ENCODE measurements at places on chromosomes 7 and 10.

- DNase-seq = no peak
These were observed 79.6 kb upstream of the EMX2 start for GRCh38 chr10:117462816-117463544.

DNA sequence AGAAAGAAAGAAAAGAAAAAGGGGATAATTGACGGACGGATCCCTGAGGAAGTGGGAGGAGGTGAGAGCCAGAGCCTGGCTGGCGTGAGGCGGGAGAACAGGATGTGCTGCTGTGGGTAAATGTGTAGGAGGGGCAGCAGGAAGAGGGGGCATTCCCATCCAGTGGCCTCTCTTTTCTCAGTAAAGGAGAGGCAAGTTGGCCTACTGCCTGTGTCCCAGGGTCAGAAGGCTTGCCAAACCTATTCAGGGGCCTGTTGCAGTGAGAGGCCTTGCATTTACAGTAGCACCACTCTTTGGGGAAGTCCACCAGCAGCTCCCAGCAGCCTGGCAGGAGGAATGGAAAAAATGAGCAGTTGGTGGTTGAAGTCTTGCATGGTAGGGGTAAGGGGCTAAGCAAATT lies 26.6 kb upstream of the ASCC1 start:
- DNase-seq = no peak

- DNase-seq = no peak
These were observed 41.3 kb downstream of the RBM33 start for GRCh38 chr7:155685791-155686160.

- DNase-seq = no peak
These were observed 38.2 kb upstream of the JAKMIP3 start for GRCh38 chr10:132027423-132027983.

DNA sequence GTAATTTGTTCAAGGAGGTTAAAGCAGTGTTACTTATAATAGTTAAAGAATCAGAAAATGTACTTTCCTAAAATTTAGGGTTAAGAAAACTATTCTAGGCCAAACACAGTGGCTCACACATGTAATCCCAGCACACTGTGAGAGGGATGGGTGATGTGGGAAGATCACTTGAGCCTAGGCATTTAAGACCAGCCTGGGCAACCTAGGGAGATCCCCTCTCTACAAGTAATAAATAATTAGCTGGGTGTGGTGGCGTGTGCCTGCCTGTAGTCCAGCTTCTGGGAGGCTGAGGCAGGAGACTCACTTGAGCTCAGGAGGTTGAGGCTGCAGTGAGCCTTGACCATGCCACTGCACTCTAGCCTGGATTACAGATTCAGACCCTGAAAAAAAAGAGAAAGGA lies 3.6 kb upstream of the STEAP2 start:
- DNase-seq = no peak

DNA sequence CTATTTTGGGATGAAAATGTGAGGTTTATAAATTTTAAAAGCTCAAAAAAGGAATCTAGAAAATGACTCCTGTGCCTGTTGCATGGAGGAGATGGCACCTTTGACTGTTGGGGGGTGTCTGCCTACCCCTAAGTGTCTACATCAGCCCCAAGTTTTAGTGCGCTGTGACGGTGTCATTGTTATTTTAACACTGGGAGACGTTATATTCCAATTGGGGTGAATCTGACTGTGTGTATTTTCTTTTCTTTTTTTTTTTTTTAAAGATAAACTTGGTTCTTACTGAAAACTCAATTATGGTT lies 517 bp downstream of the SRGN start:
- DNase-seq = no peak

GRCh38 chr10:128058750-128059134 lies 67.5 kb downstream of the MKI67 start:
- DNase-seq = no peak

DNA sequence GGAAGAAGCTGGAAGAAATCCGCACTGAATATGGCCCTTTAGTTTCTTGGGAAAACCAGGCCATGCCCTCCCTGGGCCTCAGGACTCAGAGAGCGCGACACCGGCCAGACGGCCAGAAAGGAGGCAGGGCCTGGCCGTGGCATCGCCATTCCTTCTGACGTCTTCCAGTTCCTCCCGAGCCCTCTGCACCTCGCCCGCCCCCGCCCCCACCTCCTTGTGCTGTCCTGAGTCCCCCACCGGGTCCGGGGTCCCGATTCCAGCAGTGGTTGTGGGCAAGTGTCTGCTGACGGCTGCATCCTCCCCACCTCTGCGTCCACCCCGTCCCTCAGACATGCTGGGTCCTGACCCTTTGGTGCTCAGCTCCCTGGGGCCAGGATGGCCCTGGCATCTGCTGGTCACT lies 312.1 kb upstream of the SHH start:
- no peak for DNase-seq

GRCh38 chr7:49670991-49671390 lies 102.4 kb upstream of the VWC2 start:
- DNase-seq = no peak

DNA sequence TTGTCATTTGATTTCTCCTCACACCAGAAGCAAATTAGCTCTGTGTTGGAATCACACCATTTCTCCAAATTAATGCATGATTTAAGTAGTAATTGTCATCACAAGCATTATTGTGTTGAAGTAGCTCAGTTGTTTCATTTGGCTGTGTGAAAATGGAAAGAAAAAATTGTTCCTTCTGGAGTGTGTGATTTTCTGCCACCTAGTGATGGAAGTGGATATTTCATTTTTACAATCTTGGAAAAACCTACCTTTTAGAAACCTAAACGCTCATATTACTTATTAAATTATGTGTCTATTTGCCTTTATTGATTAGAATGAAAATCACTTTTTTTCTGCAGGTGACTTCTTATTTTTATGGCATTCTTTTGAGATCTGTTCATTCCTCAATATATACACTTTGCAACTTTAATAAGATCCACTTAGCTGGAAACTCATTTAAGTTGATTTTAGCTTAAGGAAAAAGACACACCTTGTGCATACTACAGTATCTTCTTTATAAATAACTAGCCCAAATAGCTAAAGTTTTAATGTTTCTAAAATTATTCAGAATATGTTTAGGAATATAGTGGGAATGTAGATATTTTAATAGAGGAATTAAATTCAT lies 50.0 kb downstream of the SRI start:
- no peak for DNase-seq

DNA sequence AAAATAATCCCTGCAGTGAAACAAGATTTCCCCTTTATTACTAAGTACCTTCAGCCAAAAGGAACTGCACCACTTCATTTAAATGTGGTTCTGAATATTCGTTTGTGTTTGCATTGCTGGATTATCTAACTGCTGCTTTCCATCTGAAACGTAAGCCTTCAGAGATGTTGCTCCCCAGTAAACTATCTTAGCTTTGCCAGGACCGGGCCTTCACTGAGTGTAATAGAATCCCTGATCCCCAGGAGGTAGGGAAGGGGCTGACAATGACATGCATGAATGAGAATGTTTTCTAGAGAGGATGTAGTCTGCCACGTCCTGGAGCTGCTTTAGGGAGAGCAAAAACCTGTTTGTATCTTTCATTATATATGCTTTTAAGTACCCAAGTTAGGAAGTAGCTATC lies 19.5 kb upstream of the INSYN2A start:
- DNase-seq = peak; percentile 80

DNA sequence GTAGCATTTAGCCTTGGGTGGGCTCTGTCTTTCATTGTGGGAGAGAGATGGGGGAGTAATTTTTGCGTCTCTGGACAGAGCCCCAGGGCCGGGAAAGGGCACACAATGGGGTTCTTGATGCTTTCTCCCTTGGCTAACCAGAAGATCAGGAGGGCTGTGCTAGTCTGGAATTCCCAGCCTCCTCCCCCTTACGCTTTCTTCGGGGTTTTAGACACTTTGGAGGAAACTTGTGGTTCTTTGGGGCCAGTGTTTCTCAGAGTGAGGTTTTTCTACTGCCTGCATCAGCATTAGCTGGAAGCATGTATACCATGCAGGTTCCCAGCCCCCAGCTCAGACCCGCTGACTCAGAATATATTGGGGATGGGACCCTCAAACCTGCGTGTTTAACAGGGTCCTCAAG lies 7.0 kb downstream of the NEURL1 start:
- no peak for DNase-seq

DNA sequence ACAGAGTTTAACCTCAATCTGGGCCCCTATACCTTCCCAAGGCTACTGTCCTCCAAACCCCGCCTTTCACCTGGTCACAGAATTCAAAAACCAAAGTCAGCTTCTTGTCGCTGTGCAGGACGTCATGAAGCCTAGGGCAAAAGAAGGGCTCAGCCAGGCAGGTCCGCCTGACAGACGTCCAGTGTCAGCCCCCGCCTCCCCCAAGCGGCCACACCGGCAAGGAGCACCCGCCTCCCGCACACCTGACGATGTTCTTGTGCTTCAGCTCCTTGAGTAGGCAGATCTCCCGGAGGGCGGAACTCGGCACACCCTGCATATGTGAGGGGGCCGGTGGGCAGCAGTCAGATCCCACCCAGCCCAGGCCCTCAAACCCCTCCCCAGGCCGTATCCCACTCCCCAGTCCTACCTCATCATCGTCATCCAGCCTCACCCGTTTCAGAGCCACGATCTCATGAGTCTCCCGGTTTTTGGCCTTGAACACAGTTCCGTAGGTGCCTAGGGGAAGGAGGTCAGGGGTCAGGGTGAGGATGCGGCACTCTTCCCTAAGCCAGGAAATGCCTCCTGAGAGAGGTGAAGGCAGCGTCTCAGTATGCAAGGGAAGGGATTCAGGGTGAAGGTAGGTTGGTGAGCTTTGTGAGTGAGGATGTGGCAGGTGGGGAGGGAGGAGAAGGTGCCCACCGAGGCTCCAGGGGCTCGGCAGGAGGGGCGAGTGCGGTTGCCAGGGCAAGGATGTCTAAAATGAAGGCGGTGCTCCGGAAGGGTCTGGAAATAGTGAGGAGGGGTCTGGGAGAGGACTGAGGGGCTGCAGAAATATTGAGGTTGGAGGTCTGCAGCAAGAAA lies 811 bp downstream of the CDK5 start:
- no peak for DNase-seq

GRCh38 chr7:92674379-92674778 lies 84.2 kb upstream of the FAM133B start:
- DNase-seq = peak; percentile 66

- no peak for DNase-seq
These were observed 9.5 kb upstream of the NPFFR1 start for GRCh38 chr10:70293169-70293843.

DNA sequence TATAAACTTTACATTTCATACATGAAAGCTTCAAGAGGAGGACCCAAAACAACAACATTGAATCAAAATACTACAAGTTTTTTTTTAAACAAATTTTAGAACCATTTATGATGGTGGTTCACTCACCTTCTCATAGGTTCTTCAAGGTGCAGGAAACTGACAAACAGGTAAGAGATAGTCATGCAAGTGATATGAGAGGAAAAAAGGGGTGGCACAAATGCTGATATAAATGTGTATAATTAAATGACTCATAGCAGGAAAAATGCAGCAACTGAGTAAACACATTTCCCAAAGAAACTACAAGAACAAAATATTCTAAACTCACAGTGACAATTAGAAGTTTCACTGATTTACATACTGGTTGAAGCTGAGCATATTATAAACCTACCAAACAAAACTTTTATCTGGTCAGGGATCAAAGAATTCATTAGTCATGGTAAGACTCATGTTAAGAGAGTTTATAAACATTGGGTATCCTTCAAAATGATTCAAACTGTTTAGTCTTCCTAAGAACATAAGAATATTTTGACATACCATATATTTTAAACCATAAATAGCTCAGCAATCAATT lies 14.1 kb downstream of the ZWINT start:
- no peak for DNase-seq

GRCh38 chr10:119370111-119370741 lies 162.9 kb downstream of the GRK5 start:
- no peak for DNase-seq

GRCh38 chr10:86668297-86669165 lies at the start of gene LDB3:
Gene LDB3, plus strand, starts transcription at chr10:86668511. Its CDS starts 181 bp downstream, at chr10:86668692.
- DNase-seq = peak; percentile 94

GRCh38 chr7:101787864-101788263 lies 29.6 kb upstream of the CUX1 start:
- no peak for DNase-seq

DNA sequence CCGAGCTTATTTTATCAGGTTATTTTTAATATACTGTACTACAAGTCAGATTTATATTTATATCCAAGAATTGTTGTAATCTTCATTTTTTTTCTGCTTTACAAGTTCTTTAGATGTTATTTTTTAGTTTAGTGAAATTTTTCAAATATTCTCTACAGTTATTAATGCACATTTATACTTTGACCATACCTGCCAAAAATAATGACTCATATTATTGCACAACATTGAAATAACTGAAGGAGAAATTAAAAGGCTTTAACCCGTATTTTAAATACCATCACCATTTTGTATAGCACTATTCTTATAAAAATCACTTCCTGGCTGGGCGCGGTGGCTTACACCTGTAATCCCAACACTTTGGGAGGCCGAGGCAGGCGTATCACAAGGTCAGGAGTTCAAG lies 278.5 kb downstream of the BICC1 start:
- no peak for DNase-seq

DNA sequence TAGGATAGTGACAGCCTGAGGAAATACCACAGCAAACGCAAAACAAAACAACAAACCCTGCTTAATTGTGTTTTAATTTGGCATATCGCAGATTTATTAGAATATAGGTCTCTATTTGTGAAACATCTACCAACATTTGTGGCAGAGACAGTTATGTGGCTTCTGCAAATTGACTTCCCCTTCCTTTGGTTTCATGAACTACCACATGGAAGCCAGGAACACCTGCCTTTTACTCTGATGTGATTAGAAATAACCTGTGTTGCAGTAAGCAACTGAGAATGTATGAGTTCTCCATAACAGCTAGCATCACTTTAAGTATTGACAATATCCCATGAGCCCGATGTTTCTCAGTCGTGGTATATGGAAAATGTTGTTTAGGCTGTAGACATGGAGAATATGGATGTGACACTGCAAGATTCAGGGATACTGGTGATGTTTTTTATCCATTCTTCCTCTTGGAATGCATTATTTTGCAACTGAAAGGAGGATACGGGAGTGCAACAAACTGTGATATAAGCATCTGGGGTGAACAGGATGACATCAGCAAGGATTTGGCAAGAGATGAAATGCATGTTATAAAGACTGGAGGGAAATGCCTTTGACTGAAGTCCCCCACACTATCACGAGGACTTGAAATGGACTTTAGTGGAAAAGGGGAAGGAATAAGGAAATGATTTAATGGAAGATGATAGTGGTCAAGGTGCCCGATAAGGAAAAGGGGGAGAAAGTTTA lies 95.9 kb downstream of the CUBN start:
- DNase-seq = no peak

GRCh38 chr7:16838386-16838785 lies 33.6 kb upstream of the AGR2 start:
- no peak for DNase-seq

GRCh38 chr7:132783824-132784223 lies 207.6 kb upstream of the PLXNA4 start:
- no peak for DNase-seq

All from NCI-H526 (cell line).